ENCODE measurements at places on chromosomes 13 and 19. TPM values are rescaled to one million over a fixed set of nuclear protein-coding genes. Genes with fewer than 3 reads are reported as not detected.

GRCh38 chr19:14347999-14348889, 33.0 kb upstream of the ADGRE5 start:
- DNase-seq: peak; percentile 47

DNA sequence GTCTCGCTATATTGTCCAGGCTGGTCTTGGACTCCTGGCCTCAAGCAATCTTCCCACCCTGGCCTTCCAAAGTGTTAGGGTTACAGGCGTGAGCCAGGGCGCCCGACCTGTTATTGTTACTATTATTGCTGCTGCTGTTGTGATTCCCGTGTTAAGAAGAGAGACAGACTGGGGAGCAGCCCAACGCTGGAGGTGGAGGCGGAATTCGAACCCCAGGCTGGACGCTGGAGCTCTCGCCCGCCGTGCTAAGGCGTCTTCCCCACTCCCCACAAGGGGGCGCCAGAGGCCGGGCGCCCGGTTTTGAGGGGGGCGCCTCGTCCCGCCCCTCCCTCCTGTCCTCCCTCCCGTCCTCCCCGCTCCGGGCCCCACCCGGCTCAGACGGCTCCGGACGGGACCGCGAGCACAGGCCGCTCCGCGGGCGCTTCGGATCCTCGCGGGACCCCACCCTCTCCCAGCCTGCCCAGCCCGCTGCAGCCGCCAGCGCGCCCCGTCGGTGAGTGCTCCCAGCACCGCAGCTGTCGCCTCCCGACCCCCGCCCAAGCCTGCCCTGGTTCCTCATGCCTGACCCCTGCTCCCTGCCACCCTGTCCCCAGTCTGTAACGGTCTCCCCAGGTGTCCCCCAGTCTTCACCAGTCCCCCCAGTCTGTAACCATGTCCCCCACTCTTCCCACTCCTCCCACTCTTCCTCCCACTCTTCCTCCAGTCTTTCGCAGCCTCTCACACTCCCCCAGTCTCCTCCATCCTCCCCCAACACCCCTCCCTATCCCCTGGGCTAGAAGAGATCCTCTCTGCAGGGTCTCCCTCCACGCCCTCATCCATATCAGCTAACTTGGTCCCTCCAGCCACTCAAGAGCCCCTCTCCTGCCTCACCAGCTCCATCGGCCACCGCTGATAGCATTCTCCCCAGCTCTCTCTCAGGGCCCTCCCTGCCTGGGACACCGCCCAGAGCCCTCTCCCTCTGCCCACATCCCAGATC, at the start of gene EHD2:
Gene EHD2 (plus strand): TSS at position 377 of the 976 bp plus-strand sequence. CDS start 3,191 bp downstream, outside the sequence.
- DNase-seq: peak; percentile 78

GRCh38 chr19:14632286-14632685, 42.4 kb downstream of the ADGRE3 start:
- peak; percentile 39 for DNase-seq

- DNase-seq: no peak
Observed at GRCh38 chr13:34751492-34751891, 190.6 kb upstream of the NBEA start.

The PTGIR gene
- 0.20 TPM for total RNA-seq

- no peak for DNase-seq
Observed at GRCh38 chr13:74761801-74762757, 627.9 kb upstream of the KLF12 start.

Measured in lung microvascular endothelial cell (primary cell).